Umbilical cord (tissue), 2 donors: ENCODE measurements at places on chromosomes 2 and 18. TPM values are rescaled to one million over a fixed set of nuclear protein-coding genes. Genes with fewer than 3 reads are reported as not detected.

DNA sequence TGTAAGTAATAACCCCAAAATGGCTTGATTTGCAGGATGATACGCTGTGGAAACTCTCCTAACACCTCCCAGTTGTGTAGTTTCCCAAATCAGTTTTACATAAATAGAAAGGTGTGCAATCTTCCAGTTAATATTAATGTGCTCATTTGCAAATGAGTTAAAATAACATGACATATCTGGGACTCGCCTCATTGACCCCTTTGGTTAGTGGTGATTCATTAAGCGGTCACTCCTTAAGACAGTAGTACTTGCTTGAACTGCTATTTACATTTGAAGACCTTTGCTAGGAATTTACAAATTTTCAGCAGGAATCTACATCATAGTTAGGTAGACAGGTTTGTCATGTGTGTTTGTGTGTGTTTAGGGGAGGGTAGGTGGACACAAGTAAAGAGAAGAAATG, 1367.7 kb upstream of the CELF4 start:
- DNase-seq = no peak

The RBM45 gene
- total RNA-seq = 38.5 TPM

The IL36RN gene
- total RNA-seq = 6.0 TPM

The SNRNP27 gene
- 62.1 TPM for total RNA-seq
